ENCODE measurements at places on chromosomes 11 and 22.

- DNase-seq, result no peak
These were observed 2.1 kb upstream of the LRFN4 start for GRCh38 chr11:66854729-66855211.

- DNase-seq, result no peak
These were observed 34.1 kb downstream of the CHRDL2 start for GRCh38 chr11:74696939-74697675.

DNA sequence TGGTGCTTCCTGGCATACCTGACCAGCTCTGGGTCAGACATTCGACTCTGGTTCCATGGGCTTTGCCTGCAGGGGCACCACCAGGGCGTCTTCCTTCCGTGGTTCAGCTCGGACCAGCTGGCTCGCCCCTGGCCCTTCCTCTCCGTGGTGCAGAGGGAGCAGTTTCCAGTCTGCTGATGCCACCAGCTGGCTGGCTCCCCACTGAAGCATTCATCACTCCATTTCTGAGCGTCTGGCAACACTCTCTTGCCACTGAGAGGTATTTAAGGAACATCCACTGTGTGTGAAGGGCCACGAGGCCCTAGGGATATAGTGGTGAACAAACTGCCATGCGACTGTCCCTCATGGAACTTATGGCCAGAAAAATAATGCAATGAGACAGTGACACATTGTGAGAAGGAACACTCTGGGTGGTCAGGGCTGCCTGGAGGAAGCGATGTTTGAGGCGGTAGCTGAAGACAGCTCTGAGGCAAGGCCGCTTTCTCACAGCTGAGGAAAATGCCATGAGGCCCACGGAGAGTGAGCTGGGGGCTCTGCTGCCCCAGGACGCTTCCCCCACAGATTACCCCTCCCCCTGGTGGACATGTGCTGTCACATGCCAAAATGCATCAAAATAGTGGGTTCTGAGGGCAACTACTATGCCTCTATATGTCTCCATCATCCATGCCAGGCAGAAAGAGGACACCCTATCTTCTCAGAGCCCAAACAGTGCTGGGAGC is 44.9 kb upstream of the ARFGAP3 start:
- no peak for DNase-seq

- no peak for DNase-seq
These were observed 13.2 kb upstream of the USP18 start for GRCh38 chr22:18136563-18137320.

GRCh38 chr11:83355391-83355790 is 69.2 kb upstream of the CCDC90B start:
- DNase-seq, result no peak

- no peak for DNase-seq
These were observed 108.5 kb downstream of the TP53I11 start for GRCh38 chr11:44842220-44842619.

- DNase-seq, result no peak
These were observed 71.3 kb downstream of the ATXN10 start for GRCh38 chr22:45742866-45743450.

DNA sequence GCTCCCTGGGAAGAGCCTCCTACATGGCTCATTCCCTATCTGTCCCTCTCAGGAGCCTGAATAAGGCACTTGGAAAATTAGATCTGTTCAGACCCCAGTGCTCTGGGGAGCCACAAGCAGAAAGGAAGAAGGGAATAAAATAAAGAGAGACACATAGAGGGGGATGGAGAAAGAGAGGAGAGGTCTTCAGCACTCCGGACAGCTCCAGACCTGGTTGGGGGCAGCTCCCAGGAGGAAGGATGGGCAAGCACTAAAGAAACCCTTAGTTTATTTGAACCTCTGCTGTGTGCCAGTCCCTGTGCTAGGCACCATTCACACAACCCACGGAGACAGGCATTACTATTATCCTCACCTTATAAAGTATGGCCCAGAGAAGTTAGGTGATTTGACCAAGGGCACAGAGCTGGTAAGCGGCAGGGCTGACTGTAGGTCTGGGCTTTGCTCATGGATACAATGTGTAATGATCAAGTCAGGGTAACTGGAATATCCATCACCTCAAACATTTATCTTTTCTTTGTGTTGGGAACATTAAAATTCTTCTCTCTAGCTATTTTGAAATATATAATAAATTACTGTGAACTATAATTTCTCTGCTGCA is 53.7 kb upstream of the LRRC32 start:
- peak; percentile 38 for DNase-seq

- no peak for DNase-seq
These were observed 77.7 kb downstream of the LARGE1 start for GRCh38 chr22:33842421-33843094.

- no peak for DNase-seq
These were observed 85.5 kb downstream of the NOX4 start for GRCh38 chr11:89405629-89406028.

- DNase-seq, result no peak
These were observed 23.7 kb downstream of the NAP1L4 start for GRCh38 chr11:2968341-2968900.

DNA sequence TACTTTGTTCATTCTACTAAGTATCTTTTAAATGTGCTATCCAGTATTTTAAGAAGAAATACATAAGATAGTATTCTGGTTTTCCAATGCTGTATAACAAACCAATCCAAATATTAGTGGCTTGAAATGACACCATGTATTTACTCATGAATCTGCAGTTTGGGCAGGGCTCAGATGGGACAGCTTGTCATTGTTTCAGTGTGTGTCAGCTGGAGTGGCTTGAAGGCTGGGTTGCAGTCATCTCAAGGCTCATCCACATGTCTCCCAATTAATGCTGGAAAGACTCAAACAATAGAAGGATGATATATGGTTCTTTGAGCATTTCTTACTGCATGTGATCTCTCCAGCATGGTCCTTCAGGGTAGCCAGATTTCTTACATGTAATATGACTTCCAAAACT is 146.2 kb downstream of the ARHGAP42 start:
- DNase-seq, result no peak

DNA sequence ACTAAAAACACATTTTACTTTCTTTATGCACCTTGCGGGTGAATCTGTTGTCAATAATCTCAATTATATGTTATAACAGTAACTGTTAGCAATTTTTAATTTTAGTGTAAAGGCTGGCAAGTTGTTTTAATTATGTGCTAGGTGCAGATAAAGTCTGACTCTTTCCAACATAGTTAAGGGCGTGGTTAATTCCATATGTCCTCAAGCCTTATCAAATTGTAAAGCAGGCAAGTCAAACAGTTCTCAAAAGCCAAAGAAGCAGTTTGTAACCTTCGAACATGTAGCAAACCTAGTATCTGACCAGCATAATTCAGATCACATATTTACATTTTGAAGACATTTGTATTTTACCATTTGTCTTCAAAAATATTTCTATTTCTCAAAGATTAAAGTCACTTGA is 29.2 kb downstream of the METTL15 start:
- no peak for DNase-seq

GRCh38 chr22:49962751-49963646 is 2.4 kb downstream of the PIM3 start:
- DNase-seq, result no peak

- DNase-seq, result no peak
These were observed 20.3 kb upstream of the MALAT1 start for GRCh38 chr11:65478388-65479183.

DNA sequence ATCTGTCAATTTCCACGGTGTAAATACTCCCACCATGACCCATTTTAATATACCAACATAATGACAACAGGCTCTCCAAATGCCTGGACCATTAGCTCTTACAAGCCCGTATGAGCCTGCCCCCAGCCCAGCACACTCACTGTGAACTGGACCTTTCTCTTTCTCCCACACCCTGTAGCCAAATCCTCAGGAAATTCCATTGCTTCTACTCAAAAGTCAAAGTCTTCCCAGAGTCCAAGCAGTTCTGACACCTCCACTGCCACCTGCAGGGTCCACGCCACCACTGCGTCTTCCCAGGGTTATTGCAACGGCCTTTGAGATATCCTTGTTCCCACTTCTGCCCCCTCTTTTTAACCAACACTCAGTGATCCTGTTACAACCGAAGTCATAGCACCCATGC is 110.1 kb upstream of the ASPHD2 start:
- no peak for DNase-seq

GRCh38 chr11:104390651-104391050 is 226.7 kb upstream of the PDGFD start:
- no peak for DNase-seq

GRCh38 chr11:64905516-64906313 is 11.3 kb downstream of the ATG2A start:
- DNase-seq, result no peak
